CD4-positive, alpha-beta memory T cell (primary cell): ENCODE measurements at places on chromosomes 4 and X.

DNA sequence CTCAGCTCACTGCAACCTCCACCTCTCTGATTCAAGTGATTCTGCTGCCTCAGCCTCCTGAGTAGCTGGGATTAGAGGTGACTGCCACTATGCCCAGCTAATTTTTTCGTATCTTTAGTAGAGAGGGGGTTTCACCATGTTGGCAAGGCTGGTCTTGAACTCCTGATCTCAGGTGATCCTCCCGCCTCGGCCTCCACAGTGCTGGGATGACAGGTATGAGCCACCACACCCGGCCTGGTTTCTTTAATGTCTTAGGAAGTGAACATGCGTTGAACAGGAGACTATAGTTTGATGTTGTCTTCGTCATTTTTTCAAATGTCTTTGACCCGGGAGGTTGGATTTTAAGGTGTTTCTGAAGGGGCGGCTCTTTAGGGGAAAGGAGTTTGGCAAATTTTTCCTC lies 91.0 kb downstream of the DHRSX start:
- no peak for DNase-seq

- DNase-seq, result no peak
Measured at GRCh38 chrX:64330284-64330683, 65.0 kb downstream of the MTMR8 start.

DNA sequence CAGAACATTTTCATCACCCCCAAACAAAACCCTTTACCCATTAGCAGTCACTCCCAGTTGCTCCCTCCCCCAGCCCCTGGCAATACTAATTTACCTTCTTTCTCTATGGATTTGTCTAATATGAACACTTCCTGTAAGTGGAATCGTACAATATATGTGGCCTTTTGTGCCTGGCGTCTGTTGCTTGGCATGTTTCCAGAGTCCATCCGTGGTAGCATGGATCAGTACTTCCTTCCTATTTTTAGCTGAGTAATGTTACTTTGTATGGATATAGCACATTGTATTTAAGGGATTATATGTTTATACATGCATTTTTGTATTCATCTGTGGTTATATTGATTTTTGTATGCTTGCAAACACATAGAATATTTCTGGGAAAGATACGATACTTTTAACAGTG lies 48.2 kb downstream of the PPEF1 start:
- no peak for DNase-seq

GRCh38 chr4:37873386-37873785 lies 17.5 kb upstream of the TBC1D1 start:
- no peak for DNase-seq

DNA sequence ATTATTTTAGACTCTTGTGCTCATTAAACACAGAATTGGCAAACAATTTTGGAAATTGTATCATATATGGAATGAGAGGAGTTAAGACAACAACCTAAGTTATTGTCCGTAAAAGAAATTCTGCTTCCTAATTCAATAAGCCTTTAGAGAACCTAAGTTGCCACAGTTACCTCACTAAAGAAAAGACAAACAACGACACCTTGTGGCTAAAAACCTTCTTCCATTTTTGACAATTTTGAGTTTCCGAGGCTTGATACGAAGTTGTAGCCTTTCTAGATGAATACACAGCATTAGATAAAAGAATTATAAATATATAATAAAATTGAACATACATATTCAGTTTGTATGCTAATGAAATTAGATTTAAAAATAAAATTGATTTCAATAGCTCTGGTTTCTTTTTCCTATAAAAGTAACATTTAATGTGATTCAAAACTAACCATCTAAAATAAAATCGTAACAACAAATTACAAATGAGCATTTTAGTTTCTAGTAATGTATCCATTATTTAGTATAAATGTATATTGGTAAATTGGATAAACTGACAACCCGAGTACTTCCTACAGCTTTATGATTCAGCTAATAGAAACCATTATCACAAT lies 275.1 kb downstream of the GPM6A start:
- DNase-seq, result no peak

- no peak for DNase-seq
Measured at GRCh38 chr4:41050880-41051775, 163.2 kb downstream of the APBB2 start.
